ENCODE measurements at places on chromosomes 1 and 21. TPM values are rescaled to one million over a fixed set of nuclear protein-coding genes. Genes with fewer than 3 reads are reported as not detected.

DNA sequence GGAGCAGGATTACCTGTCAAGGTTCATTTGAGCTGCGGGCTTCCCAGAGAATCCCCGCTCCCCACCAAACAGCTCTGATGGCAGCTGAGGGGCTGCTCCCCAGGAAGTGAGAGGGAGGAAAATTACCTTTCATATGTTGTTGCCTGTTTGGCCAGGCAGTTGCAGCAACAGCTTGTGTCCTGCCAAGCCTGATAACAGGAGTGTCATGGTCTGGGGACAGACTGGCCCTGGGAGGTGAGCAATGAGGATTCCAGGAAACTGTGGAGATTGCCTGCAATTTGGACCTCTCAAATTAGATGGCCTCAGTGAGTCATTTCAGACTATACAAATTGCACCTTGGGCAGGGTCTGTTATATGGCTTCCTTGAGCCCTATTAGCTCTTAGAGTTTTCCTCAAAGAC lies 189.3 kb downstream of the PTPRU start:
- H3K4me3 ChIP-seq = no peak overlapping the region
- H3K36me3 ChIP-seq = no peaks in the 10 kb centered on the region
- H3K27me3 ChIP-seq = no peaks in the 10 kb centered on the region
- no peak for DNase-seq

DNA sequence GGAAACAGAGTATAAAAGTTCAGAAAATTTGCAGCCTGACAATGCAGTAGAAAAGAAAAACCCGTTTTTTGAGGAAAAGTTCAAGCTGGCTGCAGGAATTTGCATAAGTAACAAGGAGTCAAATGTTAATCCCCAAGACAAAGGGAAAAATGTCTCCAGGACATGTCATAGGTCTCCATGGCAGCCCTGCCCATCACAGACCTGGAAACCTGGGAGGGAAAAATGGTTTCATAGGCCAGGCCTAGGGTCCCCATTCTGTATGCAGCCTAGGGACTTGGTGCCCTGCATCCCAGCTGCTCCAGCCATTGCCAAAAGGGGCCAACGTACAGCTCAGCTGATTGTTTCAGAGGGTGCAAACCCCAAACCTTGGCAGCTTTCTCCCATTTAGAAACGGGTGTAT lies 3.6 kb upstream of the KCNT2 start:
- H3K36me3 ChIP-seq = no peaks in the 10 kb centered on the region
- peaks cover 19% of the 10 kb centered on the region for H3K4me1 ChIP-seq
- no peak for DNase-seq
- H3K4me3 ChIP-seq = no peak overlapping the region
- H3K27me3 ChIP-seq = no peaks in the 10 kb centered on the region

Gene COL16A1
- 4.6 TPM for polyA plus RNA-seq

GRCh38 chr1:68495532-68495931 lies 1.4 kb downstream of the DEPDC1 start:
- H3K27ac ChIP-seq = no peak overlapping the region
- H3K36me3 ChIP-seq = no peaks in the 10 kb centered on the region
- no peaks in the 10 kb centered on the region for H3K27me3 ChIP-seq
- H3K4me3 ChIP-seq = no peak overlapping the region

Gene ZNF648
- polyA plus RNA-seq = 0.04 TPM

Gene OR10J1
- not detected for polyA plus RNA-seq

Gene ACKR1
- polyA plus RNA-seq = 9.0 TPM

GRCh38 chr1:8113262-8114220 lies 87.4 kb upstream of the ERRFI1 start:
- no peaks in the 10 kb centered on the region for H3K36me3 ChIP-seq
- no peak overlapping the region for H3K4me3 ChIP-seq
- H3K4me1 ChIP-seq = peaks cover 28% of the 10 kb centered on the region
- no peak overlapping the region for H3K27ac ChIP-seq

Gene FYB2
- polyA plus RNA-seq = 2.3 TPM

DNA sequence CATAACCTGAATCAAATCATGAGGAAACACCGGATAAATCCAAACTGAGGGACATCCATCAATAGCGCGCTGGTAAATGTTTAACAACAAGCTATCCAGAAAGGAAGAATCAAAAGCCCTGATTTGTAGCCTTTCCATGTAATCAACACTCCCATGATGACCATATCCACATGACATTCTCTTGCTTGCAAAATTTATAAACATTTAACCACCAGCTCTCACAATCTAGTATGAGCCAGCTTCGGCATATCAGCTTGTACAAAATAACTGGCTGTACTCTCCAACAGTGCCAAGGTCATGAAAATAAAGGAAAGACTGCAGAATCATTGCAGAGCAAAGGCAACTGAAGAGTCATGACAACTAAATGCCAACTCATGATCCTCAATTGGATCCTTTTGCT lies 15.7 kb downstream of the HSD11B1 start:
- H3K4me3 ChIP-seq = no peak overlapping the region
- DNase-seq = no peak
- H3K27ac ChIP-seq = no peak overlapping the region
- no peaks in the 10 kb centered on the region for H3K27me3 ChIP-seq
- no peaks in the 10 kb centered on the region for H3K36me3 ChIP-seq

DNA sequence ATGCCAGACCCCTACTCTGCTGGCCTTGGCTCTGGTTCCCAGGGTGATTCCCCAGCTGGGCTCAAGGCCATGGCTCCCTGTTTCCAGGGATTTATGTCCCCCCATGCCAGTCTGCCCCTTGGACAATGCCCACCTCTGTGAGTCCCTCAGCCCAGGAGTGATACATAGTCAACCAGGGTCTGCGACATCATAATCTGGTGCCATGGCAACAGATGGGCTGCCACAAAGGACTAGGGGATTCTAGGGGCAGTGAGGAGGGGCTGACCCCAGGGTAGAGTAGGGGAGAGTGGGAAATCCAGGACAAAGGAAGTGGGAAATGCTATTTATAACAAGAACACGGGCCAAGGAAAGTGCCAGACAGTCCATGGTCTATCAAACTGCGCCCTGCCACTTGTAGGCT lies 33.8 kb downstream of the LRP8 start:
- H3K36me3 ChIP-seq = no peaks in the 10 kb centered on the region
- H3K27me3 ChIP-seq = no peaks in the 10 kb centered on the region
- H3K27ac ChIP-seq = no peak overlapping the region
- no peak overlapping the region for H3K4me3 ChIP-seq
- DNase-seq = no peak

DNA sequence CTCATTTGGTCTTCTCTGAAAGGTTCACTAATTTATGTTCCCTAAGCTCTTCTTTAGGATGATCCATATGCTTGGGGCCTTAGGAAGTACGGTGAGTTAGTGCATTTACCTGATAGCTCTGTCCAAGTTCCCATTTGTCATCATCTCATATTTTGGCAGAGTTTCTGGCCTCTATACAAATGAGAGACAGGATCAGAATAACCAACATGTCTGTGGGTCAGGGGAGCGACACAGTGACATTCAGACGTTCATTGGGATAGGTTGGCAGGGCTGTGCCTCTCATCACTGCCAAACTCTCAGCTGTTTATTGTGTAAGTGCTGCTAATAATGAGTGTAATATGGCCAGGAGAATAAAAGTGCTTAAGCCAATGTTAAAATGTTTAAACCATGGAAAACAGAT lies 561.1 kb upstream of the ZRANB2 start:
- no peaks in the 10 kb centered on the region for H3K4me1 ChIP-seq
- no peaks in the 10 kb centered on the region for H3K27me3 ChIP-seq
- DNase-seq = no peak
- H3K27ac ChIP-seq = no peak overlapping the region
- H3K36me3 ChIP-seq = no peaks in the 10 kb centered on the region

DNA sequence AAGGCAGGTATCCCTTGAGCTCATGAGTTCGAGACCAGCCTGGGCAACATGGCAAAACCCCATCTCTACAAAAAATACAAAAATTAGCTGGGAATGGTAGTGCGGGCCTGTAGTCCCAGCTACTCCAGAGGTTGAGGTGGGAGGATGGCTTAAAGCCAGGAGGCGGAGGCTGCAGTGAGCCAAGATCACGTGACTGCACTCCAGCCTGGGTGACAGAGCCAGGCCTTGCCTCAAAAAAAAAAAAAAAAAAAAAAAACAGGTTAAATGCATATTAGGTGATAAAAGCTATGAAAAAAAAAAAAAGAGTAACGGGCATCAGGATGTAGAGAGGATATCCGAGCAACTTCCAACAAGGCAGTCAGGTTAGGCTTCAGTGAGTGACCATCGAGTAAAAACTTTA lies 2.8 kb upstream of the SRRM1 start:
- H3K36me3 ChIP-seq = peaks cover 2% of the 10 kb centered on the region
- no peak overlapping the region for H3K4me3 ChIP-seq
- H3K4me1 ChIP-seq = no peaks in the 10 kb centered on the region
- H3K27me3 ChIP-seq = no peaks in the 10 kb centered on the region

Measured in sigmoid colon (tissue), 7 donors.